Memory B cell (primary cell): ENCODE measurements at places on chromosomes 3 and 15.

DNA sequence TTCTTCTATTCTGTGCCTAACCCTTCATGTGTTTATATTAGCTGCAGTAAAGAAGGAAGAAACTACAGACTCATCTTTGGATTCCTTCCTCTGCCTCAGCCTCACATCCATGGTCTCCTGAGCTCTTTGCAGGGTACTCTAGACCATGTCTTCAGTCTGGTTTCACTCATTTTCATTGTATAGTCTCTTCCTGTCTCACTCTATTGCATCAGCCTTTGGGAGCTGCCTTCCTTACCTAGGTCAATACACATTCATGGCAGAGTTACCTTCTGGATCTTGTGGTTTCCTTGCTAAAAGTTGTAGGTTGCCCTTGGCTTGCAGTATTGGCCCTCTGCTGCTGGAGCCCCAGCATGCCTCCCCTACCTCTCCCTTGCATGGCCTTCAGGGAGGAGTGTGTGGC, 31.5 kb upstream of the SCAANT1 start:
- peaks cover 35% of the 10 kb centered on the region for H3K4me1 ChIP-seq
- no peak for DNase-seq
- no peak overlapping the region for H3K27ac ChIP-seq

GRCh38 chr15:27692438-27692837, 406.7 kb downstream of the OCA2 start:
- no peaks in the 10 kb centered on the region for H3K36me3 ChIP-seq
- no peaks in the 10 kb centered on the region for H3K4me1 ChIP-seq
- H3K27ac ChIP-seq = no peak overlapping the region
- no peak overlapping the region for H3K4me3 ChIP-seq
- H3K27me3 ChIP-seq = no peaks in the 10 kb centered on the region
- no peak for DNase-seq

DNA sequence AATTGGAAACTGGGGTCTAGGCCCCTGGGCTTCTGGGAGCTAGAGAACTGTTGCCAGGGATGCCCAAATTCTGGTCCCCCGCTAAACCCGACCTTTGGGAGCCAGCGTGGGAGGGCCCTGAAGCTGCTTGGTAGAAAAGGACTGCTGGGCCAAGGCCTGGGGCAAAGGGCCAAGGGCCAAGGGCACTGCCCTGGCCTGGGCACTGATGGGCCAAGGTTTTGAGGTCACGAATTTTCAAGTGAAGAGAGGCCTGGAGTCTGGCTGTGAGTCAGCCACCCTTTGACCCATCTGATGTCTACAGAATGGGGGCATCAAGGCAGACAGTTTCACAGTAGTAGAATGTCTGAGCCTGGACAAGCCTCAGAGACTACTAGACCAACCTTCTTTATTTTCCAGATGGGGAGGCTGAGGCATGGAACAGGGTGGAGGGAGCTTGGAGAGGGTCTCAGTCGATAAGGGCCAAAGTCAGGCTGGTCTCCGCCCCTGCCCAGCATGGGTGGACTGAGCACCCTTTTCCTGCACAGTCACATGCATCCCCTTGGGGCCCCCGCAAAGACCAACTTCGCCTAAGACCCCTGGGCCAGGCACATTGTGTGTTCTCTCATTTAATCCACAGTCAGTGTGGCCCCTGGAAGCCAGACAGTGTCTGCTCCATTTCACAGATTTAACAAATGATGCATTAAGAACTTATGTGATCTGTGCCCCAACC, 66.3 kb downstream of the ATP2B2 start:
- H3K27me3 ChIP-seq = no peaks in the 10 kb centered on the region
- H3K4me1 ChIP-seq = peaks cover 30% of the 10 kb centered on the region
- no peak overlapping the region for H3K27ac ChIP-seq

DNA sequence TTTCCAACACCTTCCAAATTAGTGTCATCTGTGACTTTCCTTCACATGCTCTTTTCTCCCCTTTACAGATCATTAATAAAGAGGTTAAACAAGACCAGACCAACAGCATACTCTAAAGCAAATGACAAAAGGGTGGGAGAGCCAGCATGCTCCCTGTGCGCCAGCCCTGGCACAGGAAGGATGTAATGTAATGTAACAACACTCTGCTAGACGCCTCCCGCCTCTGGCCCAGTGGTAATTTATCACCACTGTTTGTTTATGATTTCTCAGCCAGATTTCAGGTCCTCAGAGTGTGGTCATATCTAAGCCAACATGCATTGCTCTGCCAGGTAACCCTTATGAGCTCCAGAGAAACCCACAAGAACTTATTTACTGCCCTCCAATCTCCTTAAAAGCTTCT, 189.5 kb upstream of the WNT5A start:
- peaks cover 2% of the 10 kb centered on the region for H3K4me1 ChIP-seq
- H3K27me3 ChIP-seq = no peaks in the 10 kb centered on the region
- H3K27ac ChIP-seq = no peak overlapping the region
- DNase-seq = no peak
- H3K4me3 ChIP-seq = no peak overlapping the region
- no peaks in the 10 kb centered on the region for H3K36me3 ChIP-seq

- no peak for DNase-seq
- no peaks in the 10 kb centered on the region for H3K27me3 ChIP-seq
- H3K36me3 ChIP-seq = no peaks in the 10 kb centered on the region
These were observed 333.0 kb downstream of the ZNF385D start for GRCh38 chr3:21417991-21418390.

- H3K36me3 ChIP-seq = peaks cover 4% of the 10 kb centered on the region
- no peaks in the 10 kb centered on the region for H3K4me1 ChIP-seq
- no peak overlapping the region for H3K4me3 ChIP-seq
- peaks cover 20% of the 10 kb centered on the region for H3K27me3 ChIP-seq
- no peak for DNase-seq
These were observed 8.5 kb upstream of the TICRR start for GRCh38 chr15:89566621-89567294.

DNA sequence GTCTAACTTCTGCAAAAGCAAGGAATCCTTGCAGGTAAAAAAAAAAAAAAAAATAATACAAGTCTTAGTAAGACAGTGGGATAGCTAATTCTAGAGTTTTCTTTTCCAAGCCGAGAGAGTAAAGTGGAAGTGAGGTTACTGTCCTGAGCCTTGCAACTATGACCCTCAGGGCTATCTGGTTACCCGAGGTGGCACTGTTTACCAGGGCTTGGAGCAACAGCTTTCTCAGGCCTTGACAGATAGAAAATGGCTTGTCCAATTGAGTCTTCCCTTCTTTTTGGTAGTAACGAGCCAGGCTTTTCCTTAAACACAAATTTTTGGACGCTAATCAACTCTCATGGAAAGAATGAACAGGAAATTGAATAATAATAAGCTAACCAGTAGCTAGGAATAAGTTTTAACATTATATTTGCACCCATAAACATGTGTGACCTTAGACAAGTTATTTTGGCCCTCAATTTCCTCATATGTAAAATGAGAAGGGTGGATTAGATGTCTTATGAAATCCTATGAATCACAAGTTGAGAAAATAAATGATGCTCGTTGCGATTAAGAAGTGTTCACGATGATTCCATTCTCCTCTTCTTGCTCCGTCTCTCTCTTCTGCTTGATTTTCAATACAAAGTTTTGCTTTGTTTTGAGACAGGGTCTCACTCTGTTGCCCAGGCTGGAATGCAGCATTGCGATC, 236.9 kb upstream of the KBTBD8 start:
- no peak overlapping the region for H3K4me3 ChIP-seq
- no peak overlapping the region for H3K27ac ChIP-seq
- no peak for DNase-seq
- H3K36me3 ChIP-seq = no peaks in the 10 kb centered on the region
- no peaks in the 10 kb centered on the region for H3K4me1 ChIP-seq

DNA sequence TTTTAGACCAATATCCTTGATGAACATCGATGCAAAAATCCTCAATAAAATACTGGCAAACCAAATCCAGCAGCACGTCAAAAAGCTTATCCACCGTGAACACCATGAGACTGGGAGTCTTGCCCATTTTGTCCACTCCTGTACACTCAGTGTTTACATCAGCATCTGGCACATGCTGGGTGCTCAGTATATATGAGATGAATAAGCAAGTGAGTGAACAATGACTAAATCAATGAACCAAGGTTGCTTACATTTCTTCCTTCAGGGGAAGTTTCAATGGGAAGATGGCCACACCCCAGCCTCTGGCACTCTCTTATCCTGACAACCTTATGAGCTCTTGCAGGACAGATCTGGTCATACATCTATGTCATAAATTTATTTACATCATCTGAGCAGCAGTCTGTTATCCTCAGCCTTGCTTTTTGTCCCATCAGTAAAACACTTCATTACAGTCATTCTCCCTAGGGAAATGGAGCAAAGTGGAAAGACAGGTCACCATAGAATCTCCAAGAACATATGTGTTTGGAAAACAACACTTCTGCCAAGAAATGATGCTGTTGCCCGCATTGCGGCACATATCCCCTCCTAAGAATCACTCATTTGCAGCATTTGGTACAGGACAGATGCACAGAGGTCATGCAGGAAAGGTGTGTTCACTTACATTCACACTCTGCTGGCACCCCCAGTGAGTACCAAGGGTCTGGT, 171.8 kb upstream of the EIF1B start:
- no peaks in the 10 kb centered on the region for H3K4me1 ChIP-seq
- H3K27me3 ChIP-seq = peaks cover 8% of the 10 kb centered on the region
- DNase-seq = no peak
- H3K4me3 ChIP-seq = no peak overlapping the region

GRCh38 chr3:180633722-180634121, 31.8 kb downstream of the TTC14 start:
- DNase-seq = no peak
- H3K36me3 ChIP-seq = no peaks in the 10 kb centered on the region
- H3K4me1 ChIP-seq = no peaks in the 10 kb centered on the region
- H3K27ac ChIP-seq = no peak overlapping the region

- H3K27ac ChIP-seq = no peak overlapping the region
- H3K4me1 ChIP-seq = no peaks in the 10 kb centered on the region
- no peaks in the 10 kb centered on the region for H3K36me3 ChIP-seq
- H3K27me3 ChIP-seq = no peaks in the 10 kb centered on the region
- H3K4me3 ChIP-seq = no peak overlapping the region
- no peak for DNase-seq
These were observed 32.5 kb upstream of the TP63 start for GRCh38 chr3:189598530-189599225.

GRCh38 chr3:72567474-72567873, 280.8 kb downstream of the SHQ1 start:
- no peaks in the 10 kb centered on the region for H3K4me1 ChIP-seq
- no peak for DNase-seq
- H3K27me3 ChIP-seq = peaks cover 5% of the 10 kb centered on the region
- no peaks in the 10 kb centered on the region for H3K36me3 ChIP-seq

GRCh38 chr15:69744391-69745162, 292.0 kb downstream of the RPLP1 start:
- no peak for DNase-seq
- H3K4me1 ChIP-seq = peaks cover 19% of the 10 kb centered on the region
- peak overlapping the region; percentile 11 for H3K4me3 ChIP-seq
- peaks cover 4% of the 10 kb centered on the region for H3K27me3 ChIP-seq
- H3K27ac ChIP-seq = no peak overlapping the region

DNA sequence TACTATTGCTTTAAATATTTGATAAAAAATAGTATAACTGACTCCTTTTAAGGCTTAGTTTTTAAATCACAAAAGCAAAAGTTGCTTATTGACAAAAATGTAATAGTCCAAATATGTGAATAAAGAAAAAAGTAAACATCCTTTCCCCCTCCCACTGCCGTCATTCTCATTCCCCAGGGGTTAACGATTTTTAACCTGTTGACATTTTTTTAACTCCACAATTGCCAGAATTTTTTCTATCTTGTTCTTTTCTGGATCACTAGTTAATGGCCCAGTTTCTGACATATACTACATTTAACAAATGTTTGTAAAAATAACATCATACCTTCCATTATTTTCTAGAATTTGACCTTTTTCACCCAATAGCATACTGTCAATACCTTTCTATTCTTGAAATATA, 60.6 kb upstream of the TCF12 start:
- H3K27me3 ChIP-seq = peaks cover 2% of the 10 kb centered on the region
- DNase-seq = no peak
- peaks cover 3% of the 10 kb centered on the region for H3K36me3 ChIP-seq
- no peak overlapping the region for H3K27ac ChIP-seq

- H3K4me1 ChIP-seq = peaks cover 12% of the 10 kb centered on the region
- no peak for DNase-seq
- H3K4me3 ChIP-seq = no peak overlapping the region
- no peak overlapping the region for H3K27ac ChIP-seq
These were observed 40.9 kb upstream of the SMAD3 start for GRCh38 chr15:67024314-67024997.

- no peak for DNase-seq
- H3K27me3 ChIP-seq = no peaks in the 10 kb centered on the region
- peak overlapping the region; percentile 0 for H3K27ac ChIP-seq
- H3K36me3 ChIP-seq = peaks cover 6% of the 10 kb centered on the region
- H3K4me3 ChIP-seq = no peak overlapping the region
- peaks cover 51% of the 10 kb centered on the region for H3K4me1 ChIP-seq
These were observed 2.6 kb upstream of the BCL2A1 start for GRCh38 chr15:79973456-79974195.

GRCh38 chr3:113601240-113601639, 68.9 kb downstream of the SIDT1 start:
- H3K4me3 ChIP-seq = no peak overlapping the region
- peaks cover 13% of the 10 kb centered on the region for H3K36me3 ChIP-seq
- no peaks in the 10 kb centered on the region for H3K27me3 ChIP-seq
- no peak overlapping the region for H3K27ac ChIP-seq
- H3K4me1 ChIP-seq = no peaks in the 10 kb centered on the region
